ENCODE measurements at places on chromosomes 4 and X.
A peak's percentile ranks its signal among the peaks of the same experiment; 100 is the strongest.

- no peak overlapping the region for H3K4me3 ChIP-seq
- no peaks in the 10 kb centered on the region for H3K36me3 ChIP-seq
- no peaks in the 10 kb centered on the region for H3K27me3 ChIP-seq
- no peaks in the 10 kb centered on the region for H3K4me1 ChIP-seq
- ATAC-seq, result no peak
These were observed 58.0 kb downstream of the PJA1 start for GRCh38 chrX:69107231-69107739.

GRCh38 chr4:105859233-105859632 is 36.0 kb upstream of the NPNT start:
- no peak for ATAC-seq
- H3K27me3 ChIP-seq, result no peaks in the 10 kb centered on the region
- H3K4me3 ChIP-seq, result no peak overlapping the region
- no peaks in the 10 kb centered on the region for H3K36me3 ChIP-seq
- H3K27ac ChIP-seq, result no peak overlapping the region
- H3K4me1 ChIP-seq, result no peaks in the 10 kb centered on the region

- no peak overlapping the region for H3K27ac ChIP-seq
- peak; percentile 40 for ATAC-seq
- peaks cover 84% of the 10 kb centered on the region for H3K36me3 ChIP-seq
- no peak overlapping the region for H3K4me3 ChIP-seq
These were observed 27.2 kb upstream of the GPR34 start for GRCh38 chrX:41661366-41662095.

- no peak for ATAC-seq
- peak overlapping the region; percentile 19 for H3K27ac ChIP-seq
- no peaks in the 10 kb centered on the region for H3K27me3 ChIP-seq
- H3K4me3 ChIP-seq, result no peak overlapping the region
These were observed 59.2 kb downstream of the CPLX1 start for GRCh38 chr4:766559-767283.

- no peak for ATAC-seq
- peaks cover 30% of the 10 kb centered on the region for H3K27me3 ChIP-seq
- no peaks in the 10 kb centered on the region for H3K36me3 ChIP-seq
- H3K4me3 ChIP-seq, result no peak overlapping the region
These were observed 34.3 kb downstream of the TRIM61 start for GRCh38 chr4:164943192-164943591.

DNA sequence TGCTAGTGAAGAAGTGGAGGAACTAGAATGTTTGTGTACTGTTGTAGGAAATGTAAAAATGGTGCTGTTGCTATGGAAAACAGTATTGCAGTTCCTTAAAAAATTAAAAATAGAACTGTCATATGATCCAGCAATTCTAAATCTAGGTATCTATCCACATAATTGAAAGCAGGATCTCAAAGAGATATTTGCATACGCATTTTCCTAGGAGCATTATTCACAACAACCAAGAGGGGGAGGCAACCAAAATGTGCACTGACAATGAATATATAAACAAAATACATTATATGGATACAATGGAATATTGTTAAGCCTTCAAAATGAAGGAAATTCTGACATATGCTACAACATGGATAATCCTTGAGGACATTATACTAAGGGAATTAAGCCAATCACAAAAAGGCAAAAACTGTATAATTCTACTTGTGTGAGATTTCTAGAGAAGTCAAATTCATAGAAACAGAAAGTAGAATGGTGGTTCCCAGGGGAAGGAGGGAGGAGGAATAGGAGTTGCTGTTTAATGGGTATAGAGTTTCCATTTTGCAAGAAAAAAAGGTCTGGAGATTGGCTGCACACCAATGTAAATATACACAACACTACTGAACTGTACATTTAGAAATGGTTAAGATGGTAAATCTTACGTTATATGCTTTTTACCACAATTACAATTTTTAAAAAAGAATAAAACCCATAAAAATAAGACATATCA is 35.6 kb upstream of the KCNE5 start:
- H3K27ac ChIP-seq, result no peak overlapping the region
- H3K4me3 ChIP-seq, result no peak overlapping the region
- peaks cover 4% of the 10 kb centered on the region for H3K4me1 ChIP-seq
- H3K27me3 ChIP-seq, result no peaks in the 10 kb centered on the region
- no peak for ATAC-seq
- peaks cover 95% of the 10 kb centered on the region for H3K36me3 ChIP-seq
